PC-9 (cell line): ENCODE measurements at places on chromosomes 12 and 14.

GRCh38 chr14:73712540-73713180 is 1.5 kb downstream of the PNMA1 start:
- DNase-seq = no peak

DNA sequence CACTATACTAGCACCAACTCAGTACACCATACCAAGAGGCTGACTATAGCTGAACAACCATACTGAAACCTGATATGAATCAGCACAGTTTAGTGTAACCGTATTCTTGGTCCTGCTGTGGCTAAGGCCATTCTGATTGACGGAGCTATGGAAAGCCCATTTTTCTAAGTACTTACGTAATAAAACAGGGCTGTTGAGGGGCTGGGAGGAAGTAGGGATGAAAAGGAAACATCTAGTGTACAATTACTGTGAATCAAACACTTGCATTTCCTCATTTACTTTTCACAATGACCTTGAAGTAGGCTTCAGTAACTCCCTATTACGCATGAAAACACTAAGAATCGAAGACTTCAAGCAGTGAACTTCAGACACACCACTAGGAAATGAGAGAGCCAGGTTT is 198.2 kb downstream of the BTG1 start:
- no peak for DNase-seq

DNA sequence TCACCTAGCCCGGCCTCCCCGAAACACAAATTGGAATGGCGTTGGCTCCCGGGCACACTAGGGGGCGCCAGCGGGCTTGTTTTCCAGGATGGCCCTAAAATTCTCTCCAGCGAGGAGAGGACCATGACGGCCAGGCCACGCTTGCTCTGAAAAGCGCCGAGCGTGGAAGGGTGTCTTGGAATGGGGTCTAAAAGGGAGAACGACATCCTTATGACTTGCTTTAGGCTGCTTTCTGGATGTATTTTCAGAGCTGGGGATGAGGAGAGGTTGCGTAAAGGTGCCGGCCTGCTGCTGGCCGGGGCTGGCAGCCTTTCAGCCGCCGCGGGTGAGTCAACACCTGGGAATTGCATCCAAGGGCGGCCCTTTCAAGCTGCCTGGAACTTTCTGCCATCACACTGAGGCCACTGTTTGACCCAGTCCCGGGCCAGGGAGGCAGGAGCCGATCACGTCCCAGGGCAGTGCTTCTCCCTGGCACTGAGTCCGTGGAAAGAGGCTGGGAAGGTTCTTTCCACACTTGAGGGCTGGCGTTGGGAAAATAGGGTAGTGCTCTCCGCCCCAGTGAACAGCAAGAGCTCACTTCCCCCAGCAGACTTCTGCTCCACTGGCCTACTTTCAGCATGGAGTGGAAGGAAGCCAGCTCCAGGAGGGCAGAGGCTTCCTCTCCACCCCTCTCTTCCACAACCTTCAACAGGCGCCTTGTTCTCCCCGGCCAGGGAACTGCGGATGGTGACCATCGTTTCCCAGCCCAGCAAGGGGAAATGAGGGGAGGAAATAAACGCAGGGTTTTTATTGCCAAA is 216.2 kb downstream of the TTC8 start:
- peak; percentile 65 for DNase-seq

GRCh38 chr12:96194971-96195844 is 1.0 kb downstream of the ELK3 start:
- peak; percentile 83 for DNase-seq

DNA sequence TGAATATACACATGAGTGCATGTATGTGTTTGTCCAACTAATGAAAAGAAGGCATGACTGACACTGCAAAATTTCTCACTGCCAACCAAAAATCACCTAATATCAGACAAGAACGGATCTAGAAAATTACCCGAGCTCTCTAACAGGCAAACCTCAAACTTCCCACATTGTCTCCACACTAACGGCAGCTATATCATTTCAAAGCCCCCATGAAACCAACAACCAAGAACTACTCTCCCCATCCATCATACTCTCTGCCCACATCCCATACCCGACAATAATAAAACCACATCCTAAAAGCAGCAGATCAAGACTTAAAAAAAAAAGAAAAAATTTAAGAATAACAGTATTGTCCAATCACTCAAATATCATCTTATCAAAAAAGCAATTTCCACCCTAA is 227.1 kb downstream of the CEP128 start:
- DNase-seq = no peak

DNA sequence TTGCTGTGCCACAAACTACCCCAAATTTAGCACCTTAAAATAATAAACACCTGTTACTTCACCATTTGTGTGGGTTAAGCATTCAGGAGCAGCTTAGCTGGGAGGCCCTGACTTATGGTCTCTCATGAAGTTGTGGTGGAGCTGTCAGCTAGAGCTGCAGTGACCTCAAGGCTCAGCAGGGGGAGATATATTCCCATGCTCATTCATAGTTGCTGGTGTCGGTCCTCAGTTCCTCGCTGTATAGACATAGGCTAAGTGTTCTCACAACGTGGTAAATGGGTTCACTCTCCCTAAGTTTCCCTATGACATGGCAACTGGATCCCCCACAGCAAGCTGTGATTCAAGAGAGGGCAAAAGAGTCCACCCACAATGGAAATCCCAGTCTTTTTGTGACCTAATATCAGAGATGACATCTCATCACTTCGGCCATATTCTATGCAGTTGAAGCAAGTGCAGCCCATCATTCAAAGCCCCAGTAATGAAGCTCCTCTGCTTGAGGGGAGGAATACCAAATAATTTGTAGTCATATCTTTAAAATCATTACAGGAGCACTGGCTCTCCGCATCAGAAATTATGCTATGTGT is 41.1 kb downstream of the PRB3 start:
- no peak for DNase-seq

- no peak for DNase-seq
Measured at GRCh38 chr12:88420457-88420856, 159.8 kb downstream of the KITLG start.

- no peak for DNase-seq
Measured at GRCh38 chr14:33452995-33453394, 497.9 kb downstream of the EGLN3 start.

- no peak for DNase-seq
Measured at GRCh38 chr14:102907980-102908730, 14.3 kb upstream of the AMN start.

- DNase-seq = no peak
Measured at GRCh38 chr14:100769035-100769939, 42.6 kb downstream of the DLK1 start.

DNA sequence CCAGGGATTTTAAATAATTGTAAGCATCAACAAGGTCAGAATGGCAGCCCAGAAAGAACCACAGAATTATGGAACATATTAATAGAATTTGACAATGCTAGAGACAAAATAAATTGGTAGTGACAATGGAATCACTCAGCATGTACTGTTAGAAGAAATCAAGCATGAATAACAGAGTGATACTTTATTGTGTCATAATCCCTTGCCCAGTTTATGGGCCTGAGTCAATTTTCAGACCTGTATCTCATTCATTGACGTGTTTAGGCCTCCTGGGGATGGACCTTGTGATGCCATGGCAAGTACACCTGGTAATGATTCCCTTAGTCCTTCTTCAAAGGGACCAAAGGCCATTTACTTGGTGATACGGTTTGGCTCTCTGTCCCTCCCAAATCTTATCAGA is 12.8 kb upstream of the CCDC91 start:
- no peak for DNase-seq

DNA sequence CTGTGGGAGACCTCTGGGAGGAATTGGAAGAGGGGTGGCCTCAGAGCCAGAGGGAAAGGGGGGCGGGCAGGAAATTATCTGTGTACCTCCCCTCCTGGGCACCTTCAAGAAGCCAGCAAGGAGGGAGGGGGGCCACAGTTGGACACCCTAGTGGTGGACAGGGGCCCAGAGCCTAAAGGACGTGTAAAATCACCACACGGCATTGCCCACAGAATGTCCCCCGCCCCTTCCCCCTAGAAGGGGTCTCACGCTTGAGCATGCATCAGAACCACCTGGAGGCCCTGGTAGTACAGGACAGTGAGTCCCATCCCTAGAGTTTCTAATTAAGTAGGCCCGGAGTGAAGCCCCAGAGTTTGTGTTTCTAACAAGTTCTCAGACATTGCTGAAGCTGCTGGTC is 8.2 kb downstream of the ENDOU start:
- no peak for DNase-seq

GRCh38 chr12:68792952-68793351 is 15.0 kb upstream of the MDM2 start:
- DNase-seq = no peak

- DNase-seq = no peak
Measured at GRCh38 chr14:51527073-51527472, 124.6 kb upstream of the FRMD6 start.

DNA sequence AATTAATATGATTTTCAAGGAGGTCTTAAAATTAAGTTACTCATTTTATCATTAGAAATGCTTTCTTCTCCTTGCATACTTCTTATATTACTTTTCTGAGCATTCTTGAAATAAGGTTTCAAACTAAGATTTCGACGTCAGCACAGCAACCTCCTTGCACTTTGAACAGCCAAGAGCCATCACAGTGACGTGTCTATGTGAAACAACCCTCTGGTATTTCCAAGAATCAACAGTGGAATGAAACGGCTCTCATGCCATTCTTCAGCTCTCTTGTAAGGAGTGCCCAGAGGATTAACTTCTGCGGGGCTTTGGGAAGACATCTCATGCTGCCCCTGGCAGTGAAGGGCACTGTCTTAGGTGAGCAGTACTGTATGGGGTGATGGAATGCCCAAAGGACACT is 109.2 kb downstream of the EFCAB11 start:
- DNase-seq = no peak

DNA sequence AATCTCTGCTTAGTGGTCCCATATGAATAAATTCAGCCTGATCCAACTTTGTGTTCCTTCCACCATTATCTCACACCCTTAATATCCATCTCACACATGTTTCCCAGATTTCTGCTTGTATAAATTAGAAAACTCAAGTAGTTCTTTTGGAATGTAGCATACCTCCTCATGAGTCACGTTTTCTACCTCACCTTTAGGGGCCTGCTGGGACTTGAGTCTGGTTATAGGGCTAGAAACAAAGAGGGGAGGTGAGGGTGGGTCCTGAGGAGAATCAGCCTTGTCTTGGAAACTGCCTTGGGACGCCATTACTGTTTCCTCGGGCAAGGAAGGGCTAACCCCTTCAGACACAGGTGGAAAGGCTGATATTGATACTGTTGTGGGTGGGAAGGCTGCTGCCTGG is 51.1 kb downstream of the EMP1 start:
- DNase-seq = no peak

DNA sequence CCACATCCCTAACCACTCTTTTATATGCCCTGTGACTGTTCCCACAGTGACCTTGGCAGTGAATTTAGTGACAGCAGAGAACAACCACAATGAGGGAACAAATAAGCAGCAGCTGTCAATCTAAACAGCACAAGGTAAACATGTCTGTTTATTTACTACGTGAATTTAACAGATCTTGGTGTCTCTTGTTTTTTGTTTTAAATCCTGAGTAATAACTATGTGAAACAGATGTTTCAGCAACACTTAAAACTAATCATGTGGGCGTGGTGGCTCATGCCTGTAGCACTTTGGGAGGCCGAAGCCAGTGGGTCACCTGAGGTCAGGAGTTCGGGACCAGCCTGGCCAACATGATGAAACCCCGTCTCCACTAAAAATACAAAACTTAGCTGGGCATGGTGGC is 17.0 kb upstream of the CFAP54 start:
- no peak for DNase-seq

DNA sequence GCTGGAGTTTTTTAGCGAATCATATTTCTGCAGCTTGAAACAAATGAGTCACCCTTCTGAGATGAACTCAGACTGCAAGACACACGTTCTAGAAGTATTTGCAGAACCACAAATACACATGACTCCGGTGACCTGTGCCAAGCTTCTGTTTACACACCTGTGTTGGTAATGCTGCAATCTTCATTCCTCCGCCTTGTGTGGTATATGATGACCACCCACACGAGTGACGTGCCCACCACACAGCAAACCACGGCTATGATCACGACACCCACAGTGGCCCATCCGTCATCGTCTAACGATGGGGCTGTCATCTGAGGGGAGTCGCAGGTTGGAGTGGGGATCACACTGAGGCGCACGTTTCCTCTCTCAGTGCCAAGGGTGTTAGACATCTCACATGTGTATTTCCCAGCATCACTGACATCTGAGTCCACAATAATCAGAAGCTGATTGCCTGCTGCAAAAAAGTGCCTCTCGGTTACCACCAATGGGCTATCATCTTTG is 43.0 kb downstream of the LRIG3 start:
- DNase-seq = peak; percentile 92

GRCh38 chr12:77893918-77894317 is 63.2 kb downstream of the NAV3 start:
- DNase-seq = no peak

- DNase-seq = no peak
Measured at GRCh38 chr14:23324993-23325392, 3.7 kb downstream of the PABPN1 start.

DNA sequence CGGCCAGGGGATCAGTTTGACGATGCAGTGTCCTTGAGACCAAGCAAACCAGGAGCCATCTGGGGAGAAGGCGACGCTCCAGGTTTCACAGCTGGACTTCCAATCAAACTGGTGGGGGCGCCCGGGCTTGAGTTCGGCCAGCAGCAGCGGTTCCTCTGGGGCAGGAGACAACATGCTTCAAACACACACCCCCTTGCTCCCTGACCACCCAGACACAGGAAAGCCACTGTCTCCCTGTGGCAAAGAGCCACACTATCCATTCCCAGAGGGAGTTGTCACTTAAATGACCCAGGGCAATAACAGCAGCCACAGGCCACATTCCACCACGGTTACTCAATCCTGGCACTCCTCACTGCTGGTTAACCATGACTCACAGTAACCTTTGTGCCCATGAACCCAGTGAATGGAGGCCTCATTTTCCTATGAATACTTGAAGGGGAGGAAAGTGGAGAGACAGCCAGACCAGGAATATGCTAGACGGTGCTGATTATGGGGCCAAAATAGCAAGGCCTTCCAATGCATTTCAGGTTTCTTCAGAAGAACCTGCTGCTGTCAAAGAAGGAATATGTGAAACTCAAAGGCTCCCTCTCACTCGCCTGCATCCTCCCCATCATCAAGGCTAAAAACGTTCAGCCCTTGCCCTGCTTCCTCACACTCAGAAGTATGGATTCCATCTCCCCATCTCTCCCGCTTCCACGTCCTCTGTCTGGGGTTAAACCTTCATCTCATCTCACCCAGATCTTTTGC is 8.5 kb downstream of the WSB2 start:
- DNase-seq = peak; percentile 88

- no peak for DNase-seq
Measured at GRCh38 chr14:76100236-76100635, 51.5 kb upstream of the GPATCH2L start.

GRCh38 chr14:55127460-55127951 is 1.5 kb upstream of the LGALS3 start:
- peak; percentile 99 for DNase-seq

DNA sequence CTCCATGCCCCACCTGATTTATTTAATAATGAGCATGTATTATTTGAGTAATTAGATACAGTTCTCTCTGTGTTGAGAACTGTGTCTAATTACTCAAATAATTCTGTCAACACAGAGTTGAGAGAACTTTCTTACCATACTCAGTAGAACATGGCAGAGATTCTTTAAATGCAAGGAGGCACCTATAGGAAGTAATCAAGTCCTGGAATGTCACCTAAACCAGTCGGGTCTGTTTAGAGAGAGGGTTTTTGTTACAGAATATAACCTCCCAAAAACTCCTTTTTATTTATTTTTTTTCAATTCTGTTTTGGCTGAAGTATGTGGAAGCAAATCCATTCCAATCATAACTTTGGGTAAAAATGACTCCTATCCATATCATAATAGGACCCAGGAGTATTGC is 37.5 kb upstream of the CIT start:
- peak; percentile 70 for DNase-seq
